Central memory CD8-positive, alpha-beta T cell (primary cell): ENCODE measurements at places on chromosomes 7 and 10.

DNA sequence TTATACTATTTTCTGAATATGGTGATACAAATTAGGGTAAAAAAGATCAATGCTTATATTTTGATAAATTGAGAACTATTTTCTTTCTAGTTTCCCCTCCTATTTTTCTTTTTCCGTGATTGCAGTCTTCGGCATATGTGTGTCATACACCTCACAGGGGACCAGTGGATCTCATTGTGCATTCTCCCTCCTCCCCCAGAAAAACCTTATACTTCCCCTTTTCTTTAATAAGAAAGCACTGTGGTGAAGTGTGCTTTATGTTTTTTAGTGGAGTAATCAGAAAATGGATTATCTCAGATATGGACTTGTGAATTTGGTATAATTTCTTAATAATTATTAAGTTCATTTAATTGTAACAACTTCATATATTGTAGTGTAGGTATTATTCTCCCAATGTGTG lies 72.8 kb downstream of the BICC1 start:
- DNase-seq = no peak

DNA sequence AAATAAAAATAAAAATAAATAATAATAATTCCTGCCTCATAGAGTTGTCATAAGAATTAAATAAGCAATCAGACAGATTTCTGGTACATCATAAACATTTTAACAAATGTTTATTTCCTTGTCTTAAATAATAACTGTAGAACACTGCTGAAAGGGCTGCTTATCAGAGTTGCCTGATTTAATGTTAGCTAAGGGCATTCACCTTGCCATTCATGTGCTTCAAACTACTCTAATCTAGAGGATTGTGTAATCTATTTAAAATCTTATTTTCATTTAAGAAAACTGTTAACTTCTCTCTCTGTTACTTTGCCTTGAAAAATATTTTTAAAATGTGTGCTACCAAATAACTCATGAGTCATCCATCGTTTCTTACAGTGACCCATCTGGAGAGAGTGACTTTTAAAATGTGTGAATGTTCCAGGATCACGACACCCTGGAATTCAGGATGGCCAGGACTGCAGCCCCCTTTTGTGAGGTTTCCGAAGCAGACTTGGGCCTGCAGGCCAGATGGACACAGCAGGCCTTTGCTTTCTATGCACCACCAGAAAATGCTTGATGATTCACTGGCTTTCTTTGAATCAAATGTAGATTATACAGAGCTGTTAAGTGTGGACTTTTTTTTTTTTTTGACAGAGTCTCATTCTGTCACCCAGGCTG lies 109.1 kb upstream of the TNS3 start:
- no peak for DNase-seq

GRCh38 chr10:3264161-3264761 lies 91.7 kb upstream of the PITRM1 start:
- no peak for DNase-seq

DNA sequence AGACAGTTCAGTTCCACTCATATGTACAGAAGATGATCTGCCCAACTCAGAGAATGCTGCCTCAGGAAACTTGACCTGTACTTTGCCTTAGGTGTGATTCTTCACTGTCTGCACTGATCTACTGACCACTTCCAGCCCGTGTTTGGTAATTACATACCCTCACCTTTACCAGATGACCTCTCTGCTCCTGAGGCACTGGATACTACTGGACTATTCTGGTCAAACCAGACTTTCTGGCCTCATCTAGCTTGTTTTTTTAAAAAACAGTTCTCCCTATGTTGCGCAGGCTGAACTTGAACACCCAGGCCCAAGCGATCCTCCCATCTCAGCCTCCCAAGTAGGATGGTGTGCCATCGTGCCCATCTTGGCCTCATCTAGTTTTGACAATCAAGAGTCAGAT lies 26.2 kb downstream of the IDE start:
- no peak for DNase-seq

DNA sequence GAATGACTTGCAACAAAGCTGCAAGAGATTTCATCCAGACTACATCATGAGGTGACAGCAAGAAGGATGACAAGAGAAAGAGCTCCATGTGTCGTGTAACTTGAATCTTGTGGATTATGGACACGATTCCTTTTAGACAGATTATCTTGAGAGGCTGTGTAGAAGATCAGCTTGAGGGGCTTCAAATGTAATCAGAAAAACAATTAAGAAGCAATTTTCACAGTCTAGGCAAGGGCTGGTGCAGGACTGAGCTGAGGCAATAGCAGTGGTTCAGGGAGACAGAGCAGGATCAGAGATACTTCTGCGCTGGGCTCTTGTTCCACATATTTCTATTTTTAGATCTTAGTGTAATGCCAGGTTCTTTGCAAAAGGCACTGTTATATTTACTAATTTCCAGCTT lies 253.0 kb upstream of the COBL start:
- DNase-seq = no peak

DNA sequence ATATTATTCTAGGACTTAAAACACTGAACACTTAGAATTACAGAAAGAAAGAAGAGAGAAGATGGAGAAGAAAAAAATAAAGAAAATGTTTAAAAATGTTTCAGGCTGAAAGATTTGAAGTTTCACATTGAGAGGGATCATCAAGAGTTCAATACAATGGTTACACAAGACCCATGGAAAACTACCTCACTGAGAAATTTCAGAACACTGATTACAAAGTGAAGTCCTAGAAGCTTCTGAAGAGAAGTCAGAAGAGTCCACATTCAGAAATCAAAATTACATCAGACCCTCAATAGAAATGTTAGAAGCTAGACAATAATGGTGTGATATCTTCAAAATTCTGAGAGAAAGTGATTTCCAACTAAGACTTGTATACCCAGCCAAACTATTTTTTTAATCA lies 196.1 kb downstream of the MACC1 start:
- DNase-seq = no peak

GRCh38 chr10:31219306-31219705 lies 99.7 kb upstream of the ZEB1 start:
- DNase-seq = no peak

DNA sequence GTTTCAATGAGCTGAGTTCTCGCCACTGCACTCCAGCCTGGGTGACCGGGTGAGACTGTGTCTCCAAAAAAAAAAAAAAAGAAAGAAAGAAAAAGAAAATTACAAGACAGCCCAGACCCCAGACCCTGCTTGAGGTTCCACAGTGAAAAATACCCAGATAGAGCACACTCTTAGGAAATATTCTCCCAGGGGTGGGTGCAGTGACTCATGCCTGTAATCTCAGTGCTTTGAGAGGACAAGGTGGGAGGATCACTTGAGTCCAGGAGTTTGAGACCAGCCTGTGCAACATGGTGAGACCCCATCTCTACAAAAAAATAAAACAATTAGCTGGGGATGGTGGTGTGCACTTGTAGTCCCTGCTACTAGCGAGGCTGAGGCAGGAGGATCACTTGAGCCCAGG lies 41.1 kb upstream of the GTF2IRD1 start:
- no peak for DNase-seq

DNA sequence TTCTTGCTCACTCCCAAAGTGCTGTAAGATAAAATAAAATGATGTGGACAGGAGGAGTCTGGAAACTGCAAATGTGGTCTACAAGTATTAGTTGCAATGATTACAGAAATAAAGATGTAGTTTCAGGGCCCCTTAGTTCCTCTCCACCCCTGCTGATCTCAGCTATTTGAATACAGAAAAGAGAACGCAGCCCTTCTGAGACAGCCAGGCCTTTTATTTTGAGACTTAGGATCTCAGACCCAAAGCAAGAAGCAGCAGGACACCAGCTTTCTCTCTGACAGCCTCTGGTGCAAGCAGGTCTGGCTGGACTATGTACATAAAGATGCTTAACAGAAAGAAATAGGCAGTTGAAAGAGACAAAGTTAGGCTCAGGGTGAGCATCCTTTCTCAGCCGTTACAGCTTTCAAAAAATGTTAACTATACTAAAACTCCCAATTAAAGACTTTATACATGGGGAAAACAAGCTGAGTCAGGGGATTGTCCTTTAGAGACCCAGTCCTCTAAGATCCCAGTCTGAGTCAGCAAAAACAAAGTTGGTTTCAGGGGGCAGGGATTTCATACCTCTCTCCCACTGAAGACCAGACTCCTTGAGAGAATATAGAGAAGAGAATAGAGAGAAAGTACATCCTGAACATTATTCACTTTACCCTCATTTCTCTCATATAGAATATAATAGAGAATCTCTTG lies 220.4 kb downstream of the TMEM178B start:
- DNase-seq = no peak

- DNase-seq = no peak
Measured at GRCh38 chr10:89516149-89516832, 19.1 kb downstream of the SLC16A12 start.

DNA sequence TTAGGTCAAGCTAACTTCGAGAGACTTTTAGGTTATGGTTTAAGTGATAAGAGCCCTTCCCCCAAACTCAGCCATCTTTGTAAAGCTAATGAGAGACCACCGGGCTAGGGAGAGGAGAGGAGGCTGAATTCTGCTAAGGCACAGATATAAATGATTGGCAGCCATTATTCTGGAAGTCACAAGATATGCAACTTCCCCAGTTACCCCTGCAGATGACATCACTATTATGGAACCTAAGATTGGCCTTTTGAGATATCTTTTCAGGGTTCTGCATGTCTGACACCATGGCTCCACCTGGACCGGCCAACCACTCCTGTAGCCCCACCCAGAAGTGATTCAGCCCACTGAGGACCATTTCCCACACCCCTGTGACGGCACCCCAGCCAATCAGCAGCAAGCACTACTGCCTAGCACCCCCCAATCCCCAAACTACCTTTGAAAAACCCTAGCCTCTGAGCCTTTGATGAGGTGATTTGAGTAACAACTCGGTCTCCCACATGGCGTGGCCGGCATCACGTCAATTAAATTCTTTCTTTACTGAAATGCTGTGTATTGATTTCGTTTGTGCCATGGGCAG lies 14.4 kb downstream of the VIPR2 start:
- no peak for DNase-seq

GRCh38 chr10:103554488-103555324 lies 61.2 kb downstream of the NEURL1 start:
- DNase-seq = no peak

DNA sequence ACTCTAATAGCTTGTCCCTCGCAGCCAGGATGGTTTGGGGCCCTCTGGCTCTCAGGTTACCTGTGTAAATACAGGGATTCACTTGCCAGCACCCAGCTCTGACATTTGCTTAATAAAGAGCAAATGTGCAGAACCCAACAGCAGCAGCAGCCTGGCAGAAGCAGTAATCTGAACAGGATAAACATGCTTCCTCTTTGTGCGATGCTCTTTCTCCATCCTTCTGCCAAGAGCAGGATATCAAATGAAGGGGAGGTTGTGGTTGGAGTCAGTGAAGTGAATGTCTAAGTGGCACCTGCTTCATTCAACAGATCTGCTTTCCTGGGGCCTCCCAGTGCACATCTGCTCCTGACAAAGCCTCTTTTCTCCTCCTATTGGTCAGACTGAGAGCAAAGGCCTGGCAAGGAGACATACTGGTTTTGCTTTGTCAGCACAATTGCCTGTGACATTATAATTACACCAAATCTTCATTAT lies 130.3 kb downstream of the NRF1 start:
- no peak for DNase-seq

GRCh38 chr10:132270256-132270655 lies 37.5 kb downstream of the STK32C start:
- no peak for DNase-seq

DNA sequence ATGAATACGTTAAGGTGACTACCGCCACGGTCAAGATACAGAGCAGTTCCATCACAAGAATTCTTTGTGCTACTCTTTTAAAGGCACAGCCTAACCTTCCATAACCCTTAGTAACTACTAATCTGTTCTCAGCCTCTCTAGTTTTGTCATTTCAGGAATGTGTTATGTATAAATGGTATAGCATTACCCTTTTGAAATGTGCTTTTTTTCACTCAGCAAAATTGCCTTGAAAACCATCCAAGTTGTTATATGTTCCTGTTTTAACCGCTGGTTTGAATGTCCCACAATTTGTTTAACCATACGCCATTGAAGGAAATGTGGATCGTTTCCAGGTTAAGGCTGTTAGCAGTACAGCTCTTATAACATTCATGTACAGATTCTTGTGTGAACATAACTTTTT lies 32.0 kb downstream of the WAC start:
- no peak for DNase-seq

DNA sequence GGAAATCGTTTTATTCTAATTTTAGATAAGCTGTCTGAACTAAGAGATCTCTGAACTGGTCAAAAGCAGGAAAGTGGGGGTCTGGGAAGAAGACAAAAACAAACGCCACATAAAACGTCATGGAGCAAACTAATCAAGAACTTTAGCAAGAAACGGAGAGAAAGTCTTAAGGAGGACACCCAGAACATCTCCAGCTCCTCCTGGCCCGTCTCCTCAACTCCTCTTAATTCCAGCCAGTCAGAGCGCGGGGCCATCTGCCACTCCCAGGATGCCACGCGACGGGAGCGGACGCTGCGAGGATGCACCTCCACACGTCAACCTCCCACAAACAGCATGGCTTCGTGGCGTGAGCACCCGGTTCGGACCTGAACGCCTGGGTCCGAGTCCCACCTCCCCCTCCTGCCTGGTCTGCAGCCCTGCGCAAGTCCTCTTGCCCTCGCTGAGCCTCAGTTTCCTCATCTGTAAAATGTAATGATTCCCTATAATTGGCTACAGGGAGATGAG lies 598 bp downstream of the MMS19 start:
- peak; percentile 28 for DNase-seq

- no peak for DNase-seq
Measured at GRCh38 chr10:133422807-133423771, 1.3 kb downstream of the SPRN start.

DNA sequence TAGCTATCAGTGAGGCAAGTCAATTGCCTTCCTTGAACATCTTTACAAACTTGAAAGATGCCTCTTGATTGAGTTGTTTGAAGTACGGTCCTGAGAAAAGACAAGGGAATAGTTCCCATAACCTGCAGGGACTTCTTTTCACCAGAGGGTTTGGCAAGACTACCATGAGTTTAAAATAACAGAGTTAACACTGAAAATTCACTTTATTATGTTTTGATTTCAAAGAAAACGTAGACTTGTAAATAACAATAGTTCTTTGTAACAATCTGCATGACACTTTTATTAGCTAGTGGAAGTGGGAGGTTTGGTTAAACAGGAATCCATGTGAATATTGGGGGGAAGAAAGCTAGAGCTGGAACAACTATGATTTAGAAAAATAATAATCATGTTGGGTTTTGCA lies 49.5 kb downstream of the WNT2 start:
- DNase-seq = no peak

DNA sequence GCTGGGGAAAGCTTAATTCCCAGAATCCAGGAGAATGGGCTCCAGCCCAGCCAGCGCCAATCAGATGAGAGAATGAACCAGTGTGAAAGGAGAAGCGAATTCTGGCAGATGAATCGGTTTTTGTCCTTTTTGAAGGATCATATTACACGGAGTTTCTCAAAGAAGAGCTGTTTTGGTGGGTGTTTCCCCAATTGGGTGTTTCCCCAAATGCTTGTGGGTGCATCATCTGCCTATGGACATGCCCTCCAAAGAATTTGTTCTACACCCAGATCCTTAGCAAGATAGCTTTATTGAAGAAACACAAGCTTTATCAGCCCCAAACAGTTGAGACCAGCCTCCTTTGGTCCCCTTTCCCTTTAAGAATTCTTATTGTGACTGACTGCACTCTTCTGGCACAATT lies 186.5 kb upstream of the GPR26 start:
- DNase-seq = no peak

GRCh38 chr10:43208147-43209073 lies 58.5 kb downstream of the RASGEF1A start:
- DNase-seq = no peak
